IPS DF 6.9 (cell line): ENCODE measurements at places on chromosomes 12 and 14.

DNA sequence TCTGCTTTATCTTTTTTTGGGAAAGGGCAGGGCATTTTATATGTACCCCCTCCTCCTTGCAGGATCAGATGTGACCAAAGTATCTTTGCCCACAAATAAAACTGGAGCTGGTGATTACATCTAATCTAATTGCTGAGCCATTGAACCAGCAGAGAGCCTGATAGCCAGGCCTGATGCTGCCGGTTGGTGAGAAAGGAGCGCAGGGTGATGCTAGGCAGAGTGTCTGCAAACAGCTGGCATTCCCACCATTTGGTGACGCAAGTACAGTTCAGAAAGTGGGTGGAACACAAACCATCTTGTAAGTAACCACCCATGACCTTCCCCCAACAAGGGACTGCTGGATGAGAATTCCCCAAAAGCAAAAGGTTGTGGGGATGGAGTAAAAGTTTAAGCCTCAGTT is 12.7 kb downstream of the DPPA3 start:
- DNase-seq: no peak

DNA sequence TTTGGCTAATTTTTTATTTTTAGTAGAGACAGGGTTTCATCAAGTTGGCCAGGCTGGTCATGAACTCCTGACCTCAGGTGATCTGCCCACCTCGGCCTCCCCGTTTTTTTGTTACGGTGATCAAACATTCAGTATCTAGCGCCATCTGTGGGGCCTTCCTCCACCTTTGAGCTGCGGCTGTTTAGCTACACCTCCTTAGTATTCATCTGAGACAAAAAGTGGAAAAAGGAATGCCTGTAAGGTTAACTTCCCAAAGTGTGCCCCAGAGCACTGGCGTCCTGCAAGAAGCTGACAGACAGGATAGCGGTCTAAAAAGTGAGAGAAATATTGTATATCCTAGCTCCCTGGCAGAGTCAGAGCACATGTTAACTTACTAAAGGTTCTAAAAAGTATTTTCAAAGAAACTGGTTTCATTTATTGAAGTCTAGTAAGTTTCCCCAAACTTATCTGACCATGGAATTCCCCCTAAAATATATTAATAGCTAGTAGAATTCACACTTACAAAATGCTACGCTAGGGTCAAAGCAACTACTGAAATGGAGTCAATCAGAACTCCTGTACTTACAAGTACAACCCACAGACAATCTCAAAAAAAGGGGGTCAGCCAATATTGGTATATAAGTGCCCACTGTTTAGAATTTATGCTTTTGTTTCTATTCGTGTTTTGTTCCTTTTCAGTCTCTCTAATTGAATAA is 59.1 kb downstream of the DUSP16 start:
- DNase-seq: peak; percentile 31

DNA sequence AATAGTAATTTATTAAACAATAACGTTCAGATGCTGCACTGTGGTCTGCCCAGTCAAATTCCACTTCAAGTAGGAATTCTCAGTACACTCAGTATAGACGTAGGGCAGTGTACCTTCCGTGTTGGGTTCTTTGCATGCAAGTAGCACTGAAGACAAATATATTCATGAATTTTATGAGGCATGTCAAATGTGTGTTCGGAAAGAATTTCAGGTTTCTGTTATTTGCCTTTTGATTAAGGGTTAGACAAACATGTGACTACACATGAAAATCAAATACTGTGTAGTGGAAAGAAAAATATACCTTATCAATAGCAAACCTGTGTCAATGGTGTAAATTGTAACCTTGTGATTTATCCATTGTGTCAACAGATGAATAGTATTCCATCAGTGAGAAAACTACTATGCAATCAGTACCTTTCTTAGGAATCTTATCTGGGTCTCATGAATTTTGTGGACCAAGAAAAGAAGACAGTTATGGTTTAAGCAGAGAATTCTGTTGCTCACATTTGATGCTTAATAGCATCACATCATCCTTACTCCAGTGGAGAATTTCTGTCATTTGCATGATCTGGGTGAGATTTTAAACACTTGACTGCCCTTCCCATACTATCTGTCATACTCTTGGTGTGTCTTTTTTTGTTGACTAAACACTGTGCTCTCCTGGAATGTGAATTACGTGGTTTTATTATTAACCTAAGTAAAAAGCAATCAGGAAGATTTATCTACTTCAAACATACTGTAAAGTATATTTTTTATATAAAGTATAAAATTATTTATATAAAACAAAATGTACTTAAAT is 13.3 kb downstream of the TMEM260 start:
- no peak for DNase-seq

- DNase-seq: no peak
Observed at GRCh38 chr14:77222546-77223225, 41.1 kb downstream of the TMEM63C start.

- DNase-seq: no peak
Observed at GRCh38 chr14:101399737-101400517, 161.4 kb upstream of the DIO3 start.

GRCh38 chr14:91889477-91890211 is 22.3 kb upstream of the TC2N start:
- DNase-seq: no peak

- no peak for DNase-seq
Observed at GRCh38 chr12:6450869-6451347, 934 bp upstream of the TAPBPL start.

DNA sequence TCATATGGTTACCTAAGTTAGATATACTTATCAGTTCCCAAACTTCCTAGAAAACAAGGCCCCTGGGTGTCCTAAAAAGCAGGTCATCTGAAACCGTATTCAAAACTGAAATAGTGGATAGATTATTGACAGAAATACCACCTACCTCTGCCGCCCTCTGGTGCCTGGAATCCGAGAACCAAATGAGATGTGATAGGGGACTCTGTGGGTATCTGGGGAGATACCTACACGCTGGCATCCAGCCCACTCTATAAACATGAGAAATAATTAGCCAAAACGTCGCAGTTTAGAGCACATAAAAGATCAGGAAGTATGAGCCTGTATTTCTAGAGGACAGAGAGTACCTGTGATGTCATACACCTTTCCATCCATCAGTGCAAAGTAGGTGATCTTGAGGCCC is 4.4 kb downstream of the ORMDL2 start:
- no peak for DNase-seq

GRCh38 chr12:127324681-127325080 is 942.3 kb upstream of the TMEM132C start:
- DNase-seq: no peak

DNA sequence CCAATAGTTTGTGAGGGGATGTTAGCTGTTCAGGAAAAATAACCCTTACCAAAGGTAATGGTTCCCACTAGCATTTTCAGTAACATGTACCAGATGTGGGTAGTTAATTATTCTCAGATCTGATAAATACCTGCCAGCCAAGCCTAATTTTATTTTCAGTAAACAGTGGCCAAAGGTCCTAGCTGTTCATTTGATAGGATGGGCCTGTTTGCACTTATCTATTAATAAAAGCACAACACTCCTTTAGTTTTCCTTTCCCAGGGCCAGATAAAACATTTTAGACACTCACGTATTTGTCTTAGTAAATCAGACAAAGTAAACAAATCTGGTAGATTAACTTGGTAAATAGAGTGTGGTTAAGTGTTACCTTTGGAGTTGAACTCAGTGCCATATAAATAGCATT is 345.1 kb downstream of the RAD51B start:
- no peak for DNase-seq

GRCh38 chr12:67377021-67377420 is 107.9 kb downstream of the CAND1 start:
- DNase-seq: no peak

GRCh38 chr12:103538397-103538796 is 42.6 kb upstream of the C12orf42 start:
- DNase-seq: no peak

GRCh38 chr14:91613459-91614112 is 103.5 kb upstream of the PPP4R3A start:
- DNase-seq: no peak
